ENCODE measurements at places on chromosomes 1 and 21.
A peak's percentile ranks its signal among the peaks of the same experiment; 100 is the strongest.

- no peak for DNase-seq
Measured at GRCh38 chr1:29200906-29201594, 19.4 kb upstream of the SRSF4 start.

DNA sequence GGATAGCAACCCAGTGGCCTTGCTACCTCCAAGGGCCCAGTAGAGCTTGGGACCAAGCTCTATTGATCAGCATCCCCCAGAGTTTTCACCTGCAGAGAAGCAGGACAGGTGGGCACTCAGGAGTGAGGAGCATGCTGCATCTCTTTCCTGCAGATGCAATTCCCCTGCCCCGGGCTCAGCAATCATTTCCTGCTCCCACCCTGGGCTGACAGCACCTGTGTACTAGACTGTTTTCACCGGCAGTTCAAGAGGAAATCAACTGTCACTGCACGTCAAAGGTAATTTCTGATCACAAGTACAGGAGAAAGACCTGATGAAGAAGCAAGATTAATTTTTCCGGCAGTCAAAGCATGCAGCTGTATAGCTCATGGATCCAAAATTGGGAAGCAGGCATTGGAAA is 8.8 kb upstream of the NT5C1A start:
- DNase-seq: no peak

DNA sequence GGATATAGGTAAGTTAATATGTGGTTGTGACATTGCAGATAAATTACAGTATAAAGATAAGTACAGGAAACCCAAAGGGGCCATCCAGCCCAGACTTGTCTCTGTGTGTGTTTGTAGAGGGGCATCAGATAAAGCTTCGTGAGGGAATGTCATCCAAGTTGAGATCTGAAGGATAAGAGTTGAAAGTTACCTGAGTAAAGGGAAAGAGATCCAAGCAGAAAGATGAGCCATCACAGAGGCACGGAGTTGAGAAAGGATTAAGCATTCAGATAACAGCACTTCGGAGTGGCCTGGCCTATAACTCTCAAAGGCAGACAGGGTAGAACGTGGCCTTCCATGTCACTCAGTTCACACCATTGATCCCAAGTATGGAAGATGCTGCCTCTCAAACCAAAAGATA is 749.1 kb downstream of the ADGRL2 start:
- DNase-seq: no peak

DNA sequence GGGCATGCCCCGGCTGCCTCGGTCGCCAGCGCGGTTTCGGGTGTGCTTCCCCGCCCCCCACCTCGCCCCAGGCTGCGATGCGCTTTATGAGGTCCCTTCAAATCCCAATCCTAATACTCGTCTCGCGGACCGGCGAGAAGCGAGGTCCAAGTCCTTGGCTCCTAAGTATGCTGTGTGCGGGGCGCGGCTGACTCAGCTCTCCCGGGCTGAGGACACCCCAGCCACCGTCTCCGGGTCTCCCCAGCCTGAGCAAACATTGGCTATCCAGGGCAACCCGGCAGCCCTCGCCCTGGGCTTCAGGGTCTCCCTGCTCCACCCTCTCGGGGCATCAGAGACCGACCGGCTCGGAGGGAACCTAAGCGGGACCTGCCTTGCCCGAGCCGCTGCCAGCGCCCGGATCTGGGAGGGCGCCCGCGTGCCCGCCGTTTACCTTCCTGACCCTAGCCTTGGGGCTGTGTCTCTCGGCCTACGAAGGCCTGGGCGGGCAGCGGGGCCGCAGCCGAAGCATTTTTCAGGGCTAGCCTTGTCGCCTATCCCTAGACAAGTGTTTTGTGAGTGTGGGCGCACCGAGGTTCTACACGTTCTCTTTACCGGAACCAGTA is 1.2 kb downstream of the ITPKB start:
- DNase-seq: peak; percentile 32

DNA sequence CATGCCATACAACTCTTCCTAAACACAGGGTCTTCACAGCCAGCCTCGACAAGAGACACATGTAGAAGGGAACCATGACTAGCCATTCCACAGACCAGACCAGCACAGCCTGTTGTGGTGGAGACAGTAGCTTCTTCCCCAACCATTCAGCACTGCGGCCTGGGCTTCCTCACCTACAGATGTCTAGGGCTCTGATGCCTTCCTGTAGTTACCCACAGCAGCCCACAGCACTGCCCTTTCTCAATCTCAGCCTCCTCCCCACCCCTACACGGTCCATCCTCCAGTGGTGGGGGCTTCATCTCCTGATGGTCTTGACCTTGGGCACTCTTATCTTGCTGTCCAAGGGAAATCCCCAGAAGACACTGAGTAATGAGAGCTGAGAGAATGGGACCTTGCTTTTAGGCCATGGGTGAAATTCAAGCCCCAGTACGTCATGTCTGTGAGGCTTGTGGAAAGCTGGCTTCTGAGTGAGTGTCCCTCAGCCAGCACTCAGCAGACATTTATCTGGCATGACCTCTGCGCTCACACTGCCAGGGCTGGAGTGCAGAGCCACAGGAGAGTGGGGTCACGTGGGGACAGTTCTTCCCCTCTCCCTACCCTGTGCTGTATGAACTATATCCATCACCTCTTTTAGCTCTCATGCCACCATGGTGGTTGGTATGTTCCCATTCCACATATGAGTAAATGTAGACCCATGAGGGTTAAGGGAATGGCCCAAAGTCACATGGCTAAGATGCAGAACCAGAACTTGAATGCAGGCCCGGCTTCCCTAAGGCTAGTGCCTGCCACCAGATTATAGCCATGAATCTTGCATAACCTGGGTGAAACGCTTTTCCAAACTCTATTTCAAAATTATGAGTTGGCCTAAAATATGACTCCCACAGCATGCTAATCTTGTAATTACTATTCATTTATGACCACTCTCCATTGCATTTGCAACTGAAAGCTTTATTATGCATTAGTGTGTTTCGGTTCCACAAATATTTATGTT is 104.7 kb downstream of the HIVEP3 start:
- DNase-seq: no peak

GRCh38 chr21:33700491-33700890 is 58.2 kb downstream of the ITSN1 start:
- DNase-seq: no peak

DNA sequence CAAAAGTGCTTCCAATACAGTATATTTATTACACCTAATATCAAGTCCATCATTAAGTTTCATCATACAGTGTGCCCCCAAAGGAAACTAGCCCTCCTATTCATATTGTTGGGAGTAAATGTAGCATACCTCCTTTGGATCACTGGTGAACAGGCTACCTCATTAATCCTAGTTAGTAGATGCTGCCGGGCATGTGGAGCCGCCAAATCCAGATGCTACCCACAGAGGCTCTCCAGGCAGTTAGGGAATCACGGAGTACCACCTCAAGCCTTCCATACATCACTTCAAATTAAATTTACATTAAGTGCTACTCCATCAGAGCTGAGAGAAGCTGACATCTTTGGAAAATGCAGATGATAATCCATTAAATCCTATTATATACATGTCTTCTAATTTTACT is 121.7 kb upstream of the FOXD3 start:
- no peak for DNase-seq

DNA sequence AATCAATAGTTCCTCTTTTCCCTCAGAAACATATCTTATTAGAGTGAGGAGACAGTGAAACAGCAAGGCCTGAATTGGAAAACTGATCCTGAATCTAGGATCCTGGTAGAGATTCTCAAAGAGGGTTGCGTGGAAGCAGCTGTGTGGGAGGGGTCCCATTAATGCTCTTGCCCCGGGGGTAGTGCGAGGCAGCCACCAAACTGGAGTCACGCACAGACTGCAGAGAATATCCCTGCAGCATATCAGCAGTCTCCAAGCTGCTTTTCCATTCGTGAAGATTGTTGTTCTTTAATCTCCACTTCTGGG is 150.1 kb downstream of the DISC1 start:
- no peak for DNase-seq

- DNase-seq: no peak
Measured at GRCh38 chr1:44336668-44337067, 18.4 kb downstream of the ERI3 start.

- DNase-seq: no peak
Measured at GRCh38 chr1:161039154-161039545, 386 bp upstream of the TSTD1 start.

DNA sequence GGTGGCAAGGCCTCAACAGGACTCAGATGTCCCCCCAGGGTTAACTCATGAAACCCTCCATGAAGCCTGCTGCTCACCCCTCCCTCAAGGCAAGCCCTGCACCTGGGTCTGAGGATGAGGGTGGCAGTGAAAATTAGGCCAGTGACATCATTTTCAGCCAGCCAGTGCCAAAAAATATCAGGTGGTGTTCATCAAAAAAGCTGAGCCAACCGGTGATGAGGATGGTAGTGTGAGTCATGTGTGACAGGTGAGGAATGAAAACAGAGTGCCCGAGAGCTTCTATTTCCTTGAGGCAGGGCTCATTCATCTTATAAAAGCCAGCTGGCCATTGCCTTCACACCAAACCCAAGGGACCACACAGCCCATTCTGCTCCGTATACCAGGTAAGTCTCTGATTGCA is at the start of gene SPRR1A:
Gene SPRR1A (plus strand): TSS at position 339 of the 400 bp plus-strand sequence. CDS start 1,150 bp downstream, outside the sequence.
- DNase-seq: no peak

DNA sequence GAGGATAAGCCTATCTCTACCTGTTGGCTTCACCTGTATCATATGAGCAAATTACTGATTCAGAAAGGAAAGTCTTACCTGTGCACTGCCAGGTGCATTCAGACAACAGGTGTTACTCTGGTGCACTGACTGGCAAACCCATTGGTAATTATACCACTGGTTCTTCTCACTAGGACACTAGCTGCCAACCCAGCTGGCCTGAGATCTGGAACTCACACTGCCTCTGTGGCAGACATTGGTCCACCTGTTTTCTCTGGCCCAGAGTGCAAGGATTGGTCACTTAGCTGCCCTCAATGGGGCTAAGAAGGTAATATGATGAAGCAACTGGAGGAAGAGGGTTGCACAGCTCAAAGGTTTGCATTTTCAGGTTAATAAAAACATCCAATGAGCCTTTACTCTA is 140.2 kb upstream of the DNAH14 start:
- no peak for DNase-seq

GRCh38 chr1:91683598-91683951 is 182.9 kb downstream of the CDC7 start:
- DNase-seq: no peak

DNA sequence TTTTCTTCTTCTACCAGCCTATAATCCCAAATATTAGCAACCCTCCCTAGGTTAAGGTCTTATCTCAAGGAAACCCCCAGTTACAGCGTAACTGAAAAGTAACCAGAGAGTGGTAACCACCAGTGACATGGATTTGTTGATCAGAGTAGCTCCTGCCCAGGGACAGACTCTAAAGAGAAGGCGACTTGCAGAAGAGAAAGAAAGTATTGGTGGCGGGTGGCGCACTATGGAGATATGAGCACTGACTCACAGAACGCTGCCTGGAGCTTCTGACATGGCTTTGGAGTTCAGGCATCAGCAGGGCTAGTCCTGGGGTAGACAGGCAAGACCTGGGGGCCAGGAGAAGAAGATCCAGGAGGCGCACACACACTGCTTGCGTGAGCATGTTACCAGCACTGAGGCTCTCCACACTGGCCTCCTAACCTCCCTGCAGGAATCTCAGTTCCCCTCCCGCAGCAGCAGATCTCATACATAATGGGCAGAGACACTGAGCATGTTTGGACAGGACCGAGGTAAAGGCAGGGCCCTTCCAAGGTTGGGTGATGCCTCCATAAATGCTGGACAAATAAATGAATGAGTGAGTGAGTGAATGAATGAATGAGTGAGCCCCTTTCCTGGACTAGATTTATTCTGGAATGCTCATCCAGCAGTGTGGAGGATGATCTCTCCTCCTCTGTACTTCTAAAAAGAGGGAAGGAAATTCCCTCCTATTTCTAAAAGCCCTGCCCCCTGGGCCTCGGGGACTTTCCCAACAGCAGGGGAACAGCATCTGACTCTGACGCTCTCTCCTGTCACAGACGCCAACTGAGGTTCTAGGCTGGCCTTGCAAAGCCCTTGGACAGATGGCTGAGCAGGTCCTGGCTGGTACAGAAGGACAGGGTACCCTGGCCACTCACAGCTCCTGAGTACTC is 175.5 kb downstream of the CLIC6 start:
- peak; percentile 89 for DNase-seq

DNA sequence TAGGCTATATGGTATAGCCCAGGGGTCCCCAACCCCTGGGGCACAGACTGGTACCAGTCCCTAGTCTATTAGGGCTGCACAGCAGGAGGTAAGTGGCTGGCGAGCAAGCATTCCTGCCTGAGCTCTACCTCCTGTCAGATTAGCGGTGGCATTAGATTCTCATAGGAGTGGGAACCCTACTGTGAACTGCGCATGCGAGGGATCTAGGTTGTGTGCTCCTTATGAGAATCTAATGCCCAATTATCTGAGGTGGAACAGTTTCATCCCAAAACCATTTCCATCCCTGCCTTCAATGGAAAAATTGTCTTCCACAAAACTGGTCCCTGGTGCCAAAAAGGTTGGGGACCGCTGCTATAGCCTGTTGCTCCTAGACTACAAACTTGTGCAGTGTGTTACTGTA is 22.8 kb upstream of the ZBTB8A start:
- no peak for DNase-seq

DNA sequence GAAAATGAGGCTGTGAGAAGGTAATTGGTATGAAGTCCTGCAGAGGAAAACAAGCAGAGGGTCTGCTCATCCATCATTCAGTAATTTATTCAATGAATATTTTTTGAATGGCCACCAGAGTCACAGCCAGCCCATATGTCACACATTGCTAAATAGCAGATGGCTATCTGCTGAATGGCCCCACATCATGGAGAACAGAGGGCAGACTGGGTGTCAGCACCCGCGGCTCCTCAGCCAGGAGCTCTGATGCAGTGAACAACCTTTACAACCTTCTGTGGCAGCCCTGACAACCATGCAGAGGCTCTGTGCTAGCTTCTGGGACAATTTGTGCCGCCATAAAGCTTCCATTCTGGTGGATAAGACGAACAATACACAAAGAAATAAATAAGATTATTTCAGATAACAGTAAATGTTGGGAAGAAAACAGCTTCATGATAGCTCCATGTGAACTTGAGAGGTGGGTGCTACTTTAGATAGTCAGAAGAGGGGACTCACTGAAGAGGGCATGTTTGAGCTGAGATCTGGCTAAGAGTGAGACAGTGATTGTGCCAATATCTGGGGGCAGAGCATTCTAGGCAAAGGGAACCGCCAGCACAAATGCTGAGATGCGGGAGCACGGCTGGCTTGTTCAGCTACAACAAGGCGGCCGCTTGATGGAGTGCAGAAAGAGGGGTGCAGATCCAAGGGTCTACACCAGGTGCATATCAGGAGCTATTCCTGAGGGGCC is 2.8 kb upstream of the C1orf210 start:
- no peak for DNase-seq

DNA sequence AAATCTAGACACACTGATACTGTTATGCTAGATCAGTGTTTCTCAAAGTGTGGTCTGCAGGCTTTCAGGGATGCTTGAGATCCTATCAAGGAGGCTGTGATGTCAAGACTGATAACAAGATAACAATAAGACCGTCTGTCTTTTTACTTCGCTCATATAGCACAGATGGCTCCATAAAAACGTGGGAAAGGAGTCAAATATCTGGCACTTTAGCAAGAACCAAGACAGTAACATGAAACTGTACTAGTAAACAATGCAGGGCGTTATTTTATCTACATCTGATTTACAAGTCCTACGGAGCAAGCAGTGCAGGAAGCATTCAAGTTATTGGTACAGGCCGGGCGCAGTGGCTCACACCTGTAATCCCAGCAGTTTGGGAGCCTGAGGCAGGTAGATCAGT is 3.6 kb upstream of the SPRR3 start:
- no peak for DNase-seq

Measured in choroid plexus epithelial cell (primary cell).